Ecto neural progenitor cell (in vitro differentiated cells): ENCODE measurements at places on chromosomes 7 and 10.

- no peak for DNase-seq
These were observed 146.1 kb downstream of the CCDC71L start for GRCh38 chr7:106514881-106515280.

- DNase-seq = peak; percentile 62
These were observed 12.0 kb upstream of the MARVELD1 start for GRCh38 chr10:97701438-97702069.

DNA sequence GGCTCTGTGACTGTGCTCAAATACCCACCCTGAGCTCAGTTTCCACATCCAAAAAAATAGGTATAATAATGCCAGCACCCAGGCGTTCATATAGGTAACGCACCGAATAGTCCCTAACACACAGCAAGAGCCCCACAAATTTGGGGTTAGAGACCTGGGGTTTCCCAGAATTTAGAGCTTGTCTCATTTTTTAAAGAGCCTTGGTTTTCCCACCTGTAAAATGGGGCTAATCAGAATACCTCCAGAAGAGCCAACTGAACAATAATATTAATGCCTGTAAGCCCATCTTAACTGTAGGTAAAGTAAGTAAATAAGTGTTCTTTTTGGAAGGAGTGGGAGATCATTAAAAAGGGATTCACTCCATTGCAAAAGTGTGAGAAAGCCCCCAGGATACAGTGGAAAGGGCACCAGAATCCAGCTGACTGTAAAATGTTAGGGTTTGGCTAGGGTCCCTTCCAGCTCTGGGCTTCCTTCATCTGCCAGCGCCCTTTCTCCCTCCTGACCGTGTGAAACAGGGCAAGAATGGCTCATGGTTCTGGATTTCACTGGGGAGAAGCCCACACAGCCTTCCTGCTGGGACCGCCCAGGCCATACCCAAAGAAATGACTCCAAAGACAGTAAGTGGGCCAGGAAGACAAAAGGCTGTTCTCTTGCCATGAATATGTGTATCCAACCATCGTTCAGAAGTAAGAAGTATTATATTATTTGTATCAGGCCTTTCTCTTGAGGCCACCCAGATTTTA is 2.1 kb downstream of the MTURN start:
- no peak for DNase-seq

GRCh38 chr7:22651534-22652243 is 75.3 kb upstream of the IL6 start:
- DNase-seq = no peak

GRCh38 chr7:118352867-118353453 is 128.5 kb downstream of the ANKRD7 start:
- no peak for DNase-seq

GRCh38 chr7:75798770-75799169 is 14.8 kb downstream of the CCL24 start:
- DNase-seq = no peak

DNA sequence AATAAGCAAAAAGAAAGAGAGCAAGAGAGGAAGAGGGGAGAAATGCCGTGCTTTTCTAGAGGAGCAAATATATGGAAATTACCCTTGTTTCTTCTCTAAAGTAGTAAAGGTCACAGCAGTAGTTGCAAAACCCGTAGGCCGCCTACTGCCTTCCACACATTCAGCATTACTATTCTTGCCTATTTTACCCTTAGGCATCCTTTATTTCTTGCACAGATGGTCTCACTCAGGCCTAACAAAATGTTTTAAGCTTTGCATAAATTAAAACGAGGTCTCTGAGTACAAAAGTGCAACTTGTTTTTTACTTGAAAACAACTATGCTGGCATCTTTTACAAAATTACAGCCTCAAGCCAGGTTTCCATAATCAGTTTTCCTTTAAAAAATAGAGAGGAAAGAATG is 644.6 kb downstream of the AUTS2 start:
- DNase-seq = no peak

GRCh38 chr10:104300736-104301292 is 31.8 kb downstream of the GSTO2 start:
- DNase-seq = no peak

- DNase-seq = no peak
These were observed 38.6 kb downstream of the SLC25A40 start for GRCh38 chr7:87837597-87837996.

- peak; percentile 92 for DNase-seq
These were observed 13.1 kb downstream of the ADGRA1 start for GRCh38 chr10:133100706-133101415.

DNA sequence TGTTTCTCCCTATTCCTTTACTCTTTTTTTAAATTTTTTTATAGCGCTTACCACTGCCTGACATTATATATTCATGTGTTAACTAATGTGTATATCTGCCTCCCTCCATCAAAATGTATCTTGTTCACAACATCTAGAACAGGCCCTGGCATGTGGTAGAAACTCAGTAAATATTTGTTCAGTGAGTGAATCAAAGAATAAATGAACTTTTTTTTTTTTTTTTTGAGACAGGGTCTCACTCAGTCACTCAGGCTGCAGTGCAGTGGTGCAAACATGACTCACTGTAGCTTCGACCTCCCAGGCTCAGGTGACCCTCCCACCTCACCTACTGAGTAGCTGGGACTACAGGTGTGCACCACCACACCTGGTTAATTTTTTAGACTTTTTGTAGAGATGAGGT is 7.5 kb upstream of the CALD1 start:
- no peak for DNase-seq

DNA sequence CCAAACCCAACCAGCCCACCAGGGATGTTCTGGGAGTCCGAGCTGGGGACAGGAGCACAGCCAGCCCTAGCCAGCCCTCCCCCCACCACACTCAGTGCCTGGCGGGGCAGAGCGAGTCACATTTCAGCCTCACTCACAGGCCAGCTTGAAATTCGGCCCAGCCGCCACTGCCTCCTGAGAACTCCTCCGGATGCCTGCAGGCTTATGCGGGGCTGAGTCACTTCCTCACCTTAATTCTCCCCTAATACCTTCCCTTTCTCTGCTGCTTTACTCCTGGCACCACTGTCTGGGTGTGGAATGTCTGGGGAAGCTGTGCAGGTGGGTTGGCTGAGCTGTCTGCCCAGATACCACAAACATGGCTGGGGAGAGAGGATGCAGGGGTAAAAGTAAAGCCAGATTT is 22.6 kb upstream of the DLG5 start:
- peak; percentile 71 for DNase-seq

- DNase-seq = no peak
These were observed 827.8 kb upstream of the ZWINT start for GRCh38 chr10:57188846-57189245.

DNA sequence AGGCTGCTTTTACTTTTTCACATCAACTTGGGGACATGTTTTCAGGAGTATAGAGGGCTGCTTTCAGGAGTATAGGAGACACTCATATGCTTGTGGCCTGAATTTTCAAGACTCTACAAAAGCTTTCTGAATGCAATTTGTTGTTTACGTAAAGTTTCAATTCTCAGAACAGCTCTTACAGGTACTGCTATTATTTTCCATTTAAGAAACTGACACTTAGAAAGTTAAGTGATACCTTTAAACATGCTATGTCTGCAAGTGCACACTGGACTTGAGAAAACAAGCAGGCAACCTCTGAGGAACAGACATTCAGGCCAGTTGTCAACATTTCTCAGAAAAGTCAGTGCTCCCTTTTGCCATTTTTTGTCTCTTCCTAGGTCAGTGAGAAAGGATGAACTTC is 70.0 kb upstream of the PHYHIPL start:
- DNase-seq = no peak

DNA sequence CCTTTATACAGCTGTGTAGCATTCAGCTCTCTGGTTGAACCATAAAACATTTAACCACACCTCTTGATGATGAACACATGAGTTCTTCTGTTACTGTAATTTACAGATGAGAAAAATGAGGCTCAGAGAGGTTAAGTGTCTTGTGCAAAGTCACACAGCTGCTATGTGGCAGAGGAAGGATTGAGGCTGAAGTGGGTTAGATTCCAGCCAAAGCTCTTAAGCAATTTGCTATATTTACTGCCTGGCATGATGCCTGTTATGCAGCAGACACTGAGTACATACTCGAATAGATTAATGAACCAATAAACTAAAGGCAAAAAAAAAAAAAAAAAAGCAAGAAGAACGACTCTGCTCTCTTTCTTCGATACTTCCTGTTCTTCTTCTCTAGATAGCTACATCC is 35.7 kb downstream of the GFRA1 start:
- no peak for DNase-seq

GRCh38 chr7:12794722-12795302 is 107.4 kb downstream of the ARL4A start:
- DNase-seq = no peak

- no peak for DNase-seq
These were observed 50.9 kb downstream of the CALML3 start for GRCh38 chr10:5575482-5576153.

DNA sequence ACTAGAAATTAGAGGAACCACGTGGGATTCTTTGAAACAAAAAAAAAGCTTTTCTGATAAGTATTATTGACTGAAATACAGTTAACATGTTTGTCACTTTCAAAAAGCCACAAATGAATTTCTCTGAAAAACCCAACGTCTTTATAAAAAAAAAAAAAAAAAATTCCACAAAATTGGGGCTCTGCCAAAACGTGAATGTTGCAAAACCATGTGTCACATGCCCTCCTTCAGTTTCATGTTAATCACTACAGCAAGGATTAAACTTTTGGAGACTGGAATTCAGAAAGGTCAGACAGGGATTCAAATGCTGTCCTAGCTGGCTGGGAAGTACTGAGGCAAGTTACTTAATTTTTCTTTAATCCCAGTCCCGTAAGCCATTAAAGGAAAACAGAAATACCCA is 278.0 kb upstream of the KLF14 start:
- DNase-seq = no peak

DNA sequence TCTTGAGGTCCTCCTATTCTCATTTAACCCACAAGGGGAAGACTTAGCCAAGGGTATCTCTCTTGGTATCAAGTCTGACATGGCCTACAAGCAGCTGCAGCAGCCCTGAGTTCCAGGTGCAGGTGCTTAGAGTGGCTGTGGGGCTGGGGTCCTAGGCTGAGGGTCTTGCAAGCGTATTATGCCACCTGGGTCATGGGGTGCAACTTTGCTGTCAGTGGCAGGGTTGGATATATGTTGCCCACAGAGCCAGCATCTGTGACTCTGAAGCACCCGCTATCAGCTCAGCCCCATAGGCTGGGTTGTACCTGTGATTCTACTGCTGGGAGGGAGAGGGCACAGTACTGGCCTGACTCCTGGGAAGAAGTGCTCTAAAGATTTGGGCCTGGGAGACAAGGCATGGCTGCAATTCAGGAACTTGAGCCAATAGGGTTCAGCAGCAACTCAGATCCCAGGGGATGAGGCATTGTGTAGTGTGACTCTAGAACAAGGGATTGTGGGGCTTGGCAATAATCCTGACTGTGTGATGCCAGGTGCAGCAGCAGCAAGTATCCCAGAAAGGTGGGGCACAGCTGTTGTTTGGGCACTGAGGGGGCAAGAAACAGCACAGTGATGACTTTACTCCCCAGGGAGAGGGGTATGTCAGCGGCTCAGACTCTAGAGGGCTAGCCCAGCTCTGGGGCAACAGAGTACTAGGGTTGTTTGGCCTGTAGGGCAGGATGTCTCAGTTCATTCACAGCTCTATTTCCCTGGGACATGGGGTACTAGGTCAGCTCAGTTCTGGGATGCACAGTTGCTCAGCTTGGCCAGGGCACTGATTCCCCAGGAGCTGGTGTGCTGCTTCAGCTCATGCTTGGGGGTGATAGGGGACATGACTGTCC is 41.4 kb downstream of the NEURL1 start:
- DNase-seq = no peak

DNA sequence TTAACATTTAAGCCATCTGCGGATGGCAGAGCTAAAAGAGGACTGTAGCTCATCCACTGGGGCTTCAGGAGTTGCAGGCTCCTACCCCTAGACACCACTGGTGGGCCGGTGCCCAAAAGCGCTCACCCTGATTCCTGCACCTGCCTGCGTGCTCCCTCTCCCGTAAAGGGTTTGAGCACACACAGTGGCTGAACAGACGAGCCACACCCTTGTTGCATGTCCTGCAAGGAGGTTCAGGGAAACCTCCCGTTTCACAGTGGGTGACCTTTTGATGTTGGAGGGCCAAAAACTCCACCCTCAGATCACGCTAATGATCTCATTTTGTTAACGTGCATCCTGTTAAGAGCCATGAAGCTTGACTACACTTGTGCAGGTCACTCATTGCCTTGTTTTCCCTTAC is 37.9 kb downstream of the SYPL1 start:
- no peak for DNase-seq
